Aorta (tissue), 5 donors: ENCODE measurements at places on chromosomes 7 and 10.

- no peak for DNase-seq
Observed at GRCh38 chr10:130656187-130656575, 520.0 kb downstream of the GLRX3 start.

- no peak for DNase-seq
Observed at GRCh38 chr7:1564603-1565022, 5.2 kb downstream of the PSMG3 start.

GRCh38 chr7:28144266-28144665 lies 36.3 kb downstream of the JAZF1 start:
- DNase-seq, result no peak

- DNase-seq, result no peak
Observed at GRCh38 chr10:118220346-118220850, 121.7 kb downstream of the FAM204A start.

DNA sequence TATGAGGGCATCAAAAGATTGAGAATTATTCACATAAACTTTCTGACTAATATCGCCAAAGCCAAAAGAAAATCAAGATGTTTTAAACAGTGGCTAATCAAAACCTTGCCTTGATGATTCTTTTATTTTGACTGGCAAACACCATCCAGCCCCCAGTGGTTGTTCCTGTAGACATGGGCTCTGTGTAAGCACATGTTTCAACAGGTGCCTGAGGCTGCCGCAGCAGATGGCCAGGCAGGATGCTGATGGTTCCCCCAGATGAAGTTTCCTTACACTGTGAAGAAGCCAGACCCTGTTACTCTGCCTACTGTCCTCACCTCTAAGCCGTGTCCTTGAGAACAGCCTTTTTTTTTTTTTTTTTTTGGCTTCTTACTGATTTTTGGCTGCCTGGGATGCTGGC lies 146.5 kb downstream of the RAB11FIP2 start:
- no peak for DNase-seq

DNA sequence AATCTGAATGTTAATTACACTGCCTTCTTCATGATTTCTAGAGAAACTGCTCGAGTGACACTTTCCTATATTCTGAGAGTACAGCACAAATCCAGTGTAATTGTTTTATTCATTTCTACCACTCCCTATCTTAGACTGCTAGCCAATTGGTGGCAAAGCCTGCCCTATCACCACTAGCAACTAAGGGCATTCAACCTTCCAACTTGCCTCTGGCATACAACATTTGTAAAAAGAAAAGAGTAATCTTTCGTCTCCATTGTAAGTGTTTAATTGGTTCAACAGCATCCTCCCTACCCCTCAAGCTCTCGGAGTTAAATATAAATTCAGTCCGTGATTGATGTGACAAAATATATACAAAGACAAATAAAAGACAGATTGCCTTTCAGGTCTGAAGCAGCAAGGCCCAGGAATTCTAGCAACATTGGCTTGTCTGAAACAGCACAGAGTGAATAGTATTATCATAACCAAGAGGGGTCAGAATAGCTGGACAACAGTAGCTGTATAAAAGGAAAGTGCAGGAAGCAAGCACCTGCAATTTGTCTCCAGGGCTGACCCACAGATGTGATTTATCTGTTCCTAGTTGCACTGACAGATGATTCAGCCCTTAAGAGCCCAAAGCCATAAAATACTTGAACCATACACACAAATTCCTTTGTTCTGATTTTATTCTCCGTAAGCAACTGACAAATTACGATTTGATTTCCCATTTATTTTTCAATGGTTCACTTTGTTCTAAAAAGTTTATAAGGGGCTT lies 47.6 kb upstream of the ANKRD1 start:
- DNase-seq, result no peak

DNA sequence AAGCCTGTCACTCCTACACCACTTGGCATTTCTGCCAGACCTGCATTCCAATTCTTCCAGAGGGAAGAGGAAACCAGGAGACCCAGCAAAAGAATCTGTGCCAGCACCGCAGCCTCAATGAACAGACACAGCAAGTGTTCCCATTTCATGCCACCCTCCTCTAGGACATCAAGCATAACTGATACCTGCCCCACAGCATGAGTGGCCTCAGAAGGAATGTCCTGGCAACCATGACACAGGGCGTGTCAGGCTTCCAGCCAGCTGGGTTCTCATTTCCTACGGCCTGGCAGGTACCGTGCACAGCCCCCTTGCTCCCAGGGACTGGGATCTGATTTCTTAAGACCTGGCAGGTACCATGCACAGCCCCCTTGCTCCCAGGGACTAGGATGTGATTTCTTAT lies 7.8 kb downstream of the MAD1L1 start:
- DNase-seq, result no peak

DNA sequence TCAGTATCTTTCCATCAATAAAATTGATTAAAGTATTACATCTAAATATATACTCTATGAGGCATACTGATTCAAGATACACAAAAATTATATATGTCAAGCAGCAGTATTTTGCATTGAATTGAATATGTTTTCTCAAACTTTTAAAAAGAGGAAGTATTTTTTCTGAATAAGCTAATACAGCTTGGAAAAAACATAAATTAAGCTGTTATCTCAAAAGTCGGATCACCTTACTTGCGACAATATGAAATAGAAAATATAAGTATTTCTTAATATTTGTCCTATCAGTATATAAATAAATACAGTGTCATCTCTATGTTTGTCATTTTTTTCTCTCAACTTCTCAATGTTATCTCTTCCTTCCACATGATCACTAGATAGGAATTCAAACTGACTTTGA lies 139.3 kb downstream of the MBL2 start:
- DNase-seq, result no peak

- DNase-seq, result no peak
Observed at GRCh38 chr7:48551652-48552051, 372.7 kb upstream of the CDC14C start.

DNA sequence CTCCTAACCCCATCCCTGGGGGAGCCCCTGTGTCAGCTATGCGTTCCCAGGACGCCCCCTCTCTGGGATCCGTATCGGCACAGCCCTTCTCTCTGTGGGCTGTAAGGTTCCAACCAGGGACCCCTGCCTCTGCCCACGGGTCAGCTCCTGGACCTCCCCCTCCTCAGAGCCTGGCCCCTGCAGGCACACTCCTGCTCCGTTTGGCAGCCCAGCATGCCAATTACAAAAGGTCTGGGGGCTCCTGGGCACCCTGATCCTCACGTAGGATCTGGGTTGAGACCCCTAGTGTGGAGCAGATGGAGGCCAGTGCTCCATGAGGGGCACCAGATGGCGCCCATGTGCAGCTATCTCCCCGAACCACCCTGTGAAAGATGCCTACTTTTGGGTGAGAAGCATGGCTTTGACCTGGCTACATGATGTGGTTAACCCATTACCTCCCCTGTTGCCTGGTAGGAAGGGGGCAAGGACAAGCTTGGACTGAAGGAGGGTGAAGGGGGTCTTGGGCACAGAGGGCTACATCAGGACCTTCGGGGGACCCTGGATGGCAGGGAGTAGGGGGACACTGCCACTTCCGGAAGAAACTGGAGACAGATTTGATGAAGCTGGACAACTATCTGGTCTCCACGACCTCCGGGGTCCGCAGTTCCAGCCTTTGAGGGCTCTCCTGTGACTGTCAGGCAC lies 9.0 kb downstream of the TACR2 start:
- no peak for DNase-seq

GRCh38 chr10:21624951-21625350 lies 90.9 kb downstream of the MLLT10 start:
- DNase-seq, result no peak

- DNase-seq, result no peak
Observed at GRCh38 chr7:159007996-159008389, 136.7 kb downstream of the VIPR2 start.
